ENCODE measurements at places on chromosomes 3 and 15. TPM values are rescaled to one million over a fixed set of nuclear protein-coding genes. Genes with fewer than 3 reads are reported as not detected.
A peak's percentile ranks its signal among the peaks of the same experiment; 100 is the strongest.

GRCh38 chr15:89178307-89178977 lies 42.9 kb downstream of the RLBP1 start:
- DNase-seq = no peak

GRCh38 chr3:27127195-27127594 lies 242.0 kb downstream of the NEK10 start:
- no peak for DNase-seq

The KBTBD8 gene
- 9.2 TPM for total RNA-seq

The RBP2 gene
- total RNA-seq = not detected

DNA sequence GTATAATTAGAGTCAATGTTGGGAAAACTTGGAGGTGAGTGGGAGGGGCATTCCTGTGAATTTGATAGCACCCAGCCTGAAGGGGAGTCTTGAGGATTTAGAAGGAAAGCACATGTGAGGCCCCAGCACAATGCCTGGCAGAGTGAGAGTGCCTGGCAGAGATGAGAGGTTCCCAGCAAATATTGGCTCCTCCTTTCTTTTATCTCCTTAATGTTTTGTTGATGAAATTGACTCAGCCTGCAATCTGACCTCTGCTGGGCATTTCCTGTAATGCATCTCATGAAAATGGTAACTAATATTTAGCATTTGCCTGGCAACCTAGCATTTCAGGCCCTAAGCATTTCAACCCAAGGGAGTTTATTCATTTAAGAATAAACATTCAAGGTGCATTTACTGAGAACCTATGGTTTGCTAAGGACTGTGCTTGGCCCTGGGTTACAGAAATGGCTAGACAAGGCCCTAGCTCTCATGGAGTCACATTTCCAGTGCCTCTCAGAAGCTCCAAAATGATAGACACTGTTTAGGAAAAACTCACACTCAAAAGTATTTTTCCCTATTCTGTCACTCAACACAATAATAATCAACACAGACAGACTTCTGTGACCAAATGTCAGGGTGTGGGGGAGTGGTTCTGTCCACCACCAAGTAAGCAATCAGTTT lies 19.0 kb downstream of the PDHB start:
- peak; percentile 36 for DNase-seq

GRCh38 chr15:59569477-59569876 lies 42.1 kb upstream of the GCNT3 start:
- no peak for DNase-seq

GRCh38 chr15:86127547-86127946 lies 47.9 kb downstream of the AGBL1 start:
- no peak for DNase-seq

The ZNF385D gene
- total RNA-seq = 7.8 TPM

GRCh38 chr3:180036671-180037455 lies at the start of gene PEX5L:
Gene PEX5L (minus strand): TSS chr3:180036937. CDS start chr3:180036599, 338 bp downstream.
- peak; percentile 52 for DNase-seq

- DNase-seq = no peak
Observed at GRCh38 chr3:63528325-63529000, 124.0 kb upstream of the SNTN start.

The PLOD2 gene
- 151 TPM for total RNA-seq

All from astrocyte (in vitro differentiated cells and primary cell).